ENCODE measurements at places on chromosomes 16 and 17.

GRCh38 chr16:1740781-1741490, 30.4 kb downstream of the NME3 start:
- DNase-seq = no peak

- DNase-seq = no peak
Measured at GRCh38 chr17:69574257-69575197, 160.0 kb downstream of the MAP2K6 start.

- no peak for DNase-seq
Measured at GRCh38 chr17:6524520-6524919, 31.8 kb downstream of the PITPNM3 start.

DNA sequence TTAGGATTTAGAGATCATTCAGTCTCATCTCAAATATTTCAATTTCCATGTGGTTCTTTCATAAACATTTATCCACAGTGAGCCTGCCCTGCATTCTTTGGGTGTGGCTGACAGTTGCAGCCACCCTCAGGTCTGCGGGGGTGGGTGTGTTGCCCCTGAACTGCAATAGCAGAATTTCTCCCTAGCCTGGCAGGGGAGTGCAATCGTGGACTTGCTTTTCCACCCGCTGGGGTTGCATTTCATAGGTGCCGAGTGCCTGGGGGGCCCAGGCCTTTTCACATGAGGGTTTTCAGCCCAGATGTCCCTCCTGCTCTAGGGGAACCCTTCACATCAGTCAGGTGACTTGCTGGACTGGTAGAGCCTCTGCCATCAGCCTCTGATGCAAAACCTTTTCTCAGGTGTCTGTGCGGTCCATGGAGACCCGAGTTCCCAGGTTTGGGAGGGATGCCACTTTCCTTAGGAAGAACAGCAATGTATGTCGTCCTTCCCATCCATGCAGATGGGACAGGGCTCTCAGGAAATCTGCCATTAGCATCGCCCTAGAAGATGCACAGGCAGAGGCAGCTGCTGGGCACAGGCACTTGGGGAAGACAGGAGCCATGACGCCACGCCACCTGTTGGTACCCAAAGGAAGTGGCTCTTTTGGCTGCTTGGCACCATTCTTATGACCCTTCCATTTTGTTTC, 2.4 kb upstream of the USP36 start:
- peak; percentile 77 for DNase-seq

DNA sequence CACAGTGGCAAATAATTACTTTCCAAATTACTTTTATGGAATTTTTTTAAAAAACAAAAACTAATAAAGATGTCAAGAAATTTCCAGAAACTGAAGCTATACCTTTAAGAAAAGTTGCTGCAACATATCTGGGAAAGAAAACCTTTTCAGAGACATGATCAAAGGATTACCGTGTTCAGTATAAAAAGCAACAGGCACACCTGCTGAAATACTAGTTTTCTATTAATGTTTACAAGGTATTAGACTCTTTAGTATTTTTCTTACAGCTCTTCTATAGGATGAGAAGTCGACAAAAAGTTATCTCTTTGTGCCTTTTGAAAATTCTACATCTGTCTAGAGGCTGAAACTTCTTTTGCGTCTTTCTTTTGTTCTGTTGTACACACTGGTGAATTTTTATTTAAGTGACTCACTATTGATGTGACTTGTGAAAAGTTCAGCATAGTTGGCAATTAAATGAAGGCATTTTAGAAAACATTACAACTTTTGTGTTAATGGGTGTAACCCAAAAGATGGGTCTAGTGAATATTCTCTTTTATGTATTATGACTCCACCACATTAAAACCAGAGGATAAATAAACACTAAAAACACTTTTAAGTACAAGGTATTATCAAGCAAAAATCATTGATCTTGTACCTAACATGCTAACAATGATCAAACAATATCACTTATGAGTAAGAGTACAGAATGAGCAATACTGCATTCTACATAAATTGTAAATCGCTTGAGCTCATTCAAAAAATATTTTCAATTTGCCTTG, 23.8 kb downstream of the NACA2 start:
- no peak for DNase-seq

DNA sequence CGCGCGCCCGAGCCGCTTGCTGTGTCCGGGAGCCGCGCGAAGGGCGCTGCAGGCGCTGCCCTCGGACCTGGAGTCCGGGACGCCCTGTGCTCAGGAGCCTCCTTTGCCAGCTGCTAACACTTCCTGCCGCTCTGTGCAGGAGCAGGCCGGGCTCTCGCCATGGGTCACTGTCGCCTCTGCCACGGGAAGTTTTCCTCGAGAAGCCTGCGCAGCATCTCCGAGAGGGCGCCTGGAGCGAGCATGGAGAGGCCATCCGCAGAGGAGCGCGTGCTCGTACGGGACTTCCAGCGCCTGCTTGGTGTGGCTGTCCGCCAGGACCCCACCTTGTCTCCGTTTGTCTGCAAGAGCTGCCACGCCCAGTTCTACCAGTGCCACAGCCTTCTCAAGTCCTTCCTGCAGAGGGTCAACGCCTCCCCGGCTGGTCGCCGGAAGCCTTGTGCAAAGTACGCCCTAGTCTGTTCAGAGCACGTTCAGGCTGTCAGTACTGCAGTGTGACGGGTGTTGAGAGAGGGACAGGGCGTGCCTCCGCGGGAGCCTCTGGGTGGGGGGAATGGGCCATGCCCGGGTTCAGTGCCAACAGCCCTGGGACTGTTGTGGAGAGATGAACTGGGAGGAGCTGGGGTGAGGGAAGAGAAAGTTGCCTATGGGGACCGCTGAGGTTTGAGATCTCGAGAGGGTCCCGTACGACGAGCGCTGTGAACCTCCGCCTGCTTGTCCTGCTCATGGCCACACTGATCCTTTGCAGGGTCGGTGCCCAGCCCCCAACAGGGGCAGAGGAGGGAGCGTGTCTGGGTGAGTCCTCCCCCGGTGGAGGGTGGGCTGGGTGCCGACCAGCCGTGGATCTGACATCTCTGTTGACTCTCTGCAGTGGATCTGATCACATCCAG, 1.3 kb downstream of the ZNF276 start:
- DNase-seq = peak; percentile 87

- DNase-seq = no peak
Measured at GRCh38 chr17:30170415-30170987, 53.9 kb downstream of the NSRP1 start.

DNA sequence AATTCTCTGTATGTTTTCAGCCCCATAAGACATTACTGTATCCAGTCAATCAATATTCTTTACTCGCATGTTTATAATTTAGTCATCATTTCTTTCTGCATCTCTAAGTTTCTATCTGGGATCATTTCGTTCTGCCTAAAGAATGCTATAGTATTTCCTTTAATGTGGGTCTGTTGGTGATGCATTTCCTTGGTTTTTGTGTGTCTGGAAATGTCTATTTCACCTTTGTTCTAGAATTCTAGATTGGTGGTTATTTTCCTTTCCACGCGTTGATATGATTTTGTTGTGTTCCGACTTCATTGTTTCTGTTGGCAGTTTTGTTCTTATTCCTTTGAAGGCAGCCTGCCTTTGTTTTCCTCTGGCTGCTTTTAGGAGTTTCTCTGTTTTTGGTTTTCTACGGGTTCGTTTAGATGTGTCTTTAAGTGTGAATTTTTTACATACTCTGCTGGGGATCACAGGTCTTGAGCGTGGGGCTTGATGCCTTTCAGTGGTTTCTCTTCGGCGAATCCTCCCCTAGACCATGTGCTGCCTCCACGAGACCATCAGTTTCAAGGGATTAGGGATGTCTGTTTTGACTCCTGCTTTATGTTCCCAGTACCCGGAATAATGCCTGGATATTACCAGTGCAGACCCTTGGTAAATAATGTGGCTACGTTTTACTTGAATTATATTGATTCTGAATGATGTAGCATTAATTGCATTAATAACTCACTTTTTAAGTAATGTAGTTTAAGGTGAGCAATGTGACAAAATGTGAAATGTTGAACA, 23.5 kb downstream of the POLR3E start:
- no peak for DNase-seq

DNA sequence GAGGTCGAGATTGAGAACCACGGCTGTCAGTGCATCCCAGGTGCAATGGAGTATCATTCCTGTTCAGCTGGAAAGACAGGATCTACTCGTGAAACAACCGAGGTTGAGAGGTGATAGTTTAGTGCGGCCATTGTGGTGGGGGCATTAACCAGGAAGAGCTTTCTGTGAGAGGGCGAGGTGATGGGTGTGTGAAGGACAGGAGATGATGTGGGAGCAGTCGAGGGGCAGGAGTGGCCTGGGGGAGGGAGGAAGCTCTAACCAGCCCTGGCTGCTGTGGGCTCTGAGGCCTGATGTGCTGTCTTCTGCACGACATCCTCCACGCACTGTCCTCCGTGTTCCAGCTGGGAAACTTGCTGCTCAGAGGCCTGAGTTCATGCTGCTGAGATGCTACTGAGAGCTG, 22.0 kb downstream of the GOSR2 start:
- DNase-seq = no peak

DNA sequence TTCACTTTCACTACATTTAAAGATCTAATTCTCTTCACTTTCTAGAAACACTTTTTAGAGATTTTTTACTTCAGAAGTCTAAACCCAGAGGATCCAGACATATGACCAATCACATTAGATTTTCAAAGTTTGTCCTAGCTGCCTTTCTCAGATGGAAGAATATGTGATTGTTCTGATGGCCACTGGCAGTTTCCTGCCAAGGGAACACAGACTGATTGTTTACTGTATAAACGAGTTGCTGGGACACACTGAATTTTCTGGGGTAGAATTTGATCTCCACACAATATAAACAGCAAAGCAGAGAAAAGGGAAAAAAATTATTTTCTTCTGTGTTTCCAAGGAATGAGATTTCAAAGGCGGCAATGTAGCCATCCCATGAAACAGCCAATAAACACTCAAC, 480.0 kb downstream of the TOX3 start:
- no peak for DNase-seq

DNA sequence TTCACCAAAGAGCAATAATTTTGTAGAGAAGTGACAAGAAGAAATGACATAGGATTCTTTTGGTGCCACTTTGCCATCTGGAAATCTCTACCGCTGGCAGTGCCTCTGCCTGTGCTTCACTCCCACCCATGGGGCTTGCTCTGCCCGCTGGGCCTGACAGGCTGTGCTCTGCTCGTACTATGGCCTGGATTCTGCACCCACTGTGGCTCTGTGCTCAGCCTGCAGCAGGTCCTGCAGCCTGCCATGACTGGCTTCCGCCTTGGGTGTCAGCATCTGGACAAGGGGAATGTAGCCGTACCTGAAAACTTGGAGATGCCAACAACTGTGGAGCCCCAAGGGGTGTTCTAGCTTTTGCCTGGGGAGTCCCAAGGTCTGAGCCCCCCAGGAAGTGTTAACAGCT, 792.3 kb downstream of the CDH8 start:
- DNase-seq = no peak

- peak; percentile 68 for DNase-seq
Measured at GRCh38 chr17:78745407-78746088, 36.5 kb downstream of the CYTH1 start.

DNA sequence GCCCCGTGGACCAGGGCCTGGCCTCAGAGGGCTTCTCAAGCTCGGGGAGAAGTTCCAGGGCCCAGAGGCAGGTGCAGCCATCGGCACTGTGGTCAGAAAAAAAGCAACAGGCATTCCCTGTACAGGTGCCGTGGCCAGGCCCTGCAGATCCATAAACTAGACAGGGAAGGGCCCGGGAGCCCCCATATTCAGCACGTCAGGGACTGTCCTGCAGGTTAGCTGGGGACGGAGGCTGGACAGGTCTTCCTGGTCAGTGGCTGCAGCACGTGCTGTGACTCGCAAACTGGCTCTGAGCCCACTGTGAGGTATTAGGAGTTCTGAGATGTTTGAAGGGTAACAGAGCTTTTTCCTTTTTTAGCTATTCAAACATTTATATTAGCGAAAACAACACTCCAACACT, 15.0 kb upstream of the C16orf95 start:
- DNase-seq = no peak

- DNase-seq = no peak
Measured at GRCh38 chr16:86740906-86741799, 162.8 kb downstream of the FOXL1 start.

- peak; percentile 43 for DNase-seq
Measured at GRCh38 chr17:31310886-31311285, 3.0 kb downstream of the EVI2B start.

GRCh38 chr16:69554495-69554894, 11.3 kb upstream of the NFAT5 start:
- peak; percentile 22 for DNase-seq

DNA sequence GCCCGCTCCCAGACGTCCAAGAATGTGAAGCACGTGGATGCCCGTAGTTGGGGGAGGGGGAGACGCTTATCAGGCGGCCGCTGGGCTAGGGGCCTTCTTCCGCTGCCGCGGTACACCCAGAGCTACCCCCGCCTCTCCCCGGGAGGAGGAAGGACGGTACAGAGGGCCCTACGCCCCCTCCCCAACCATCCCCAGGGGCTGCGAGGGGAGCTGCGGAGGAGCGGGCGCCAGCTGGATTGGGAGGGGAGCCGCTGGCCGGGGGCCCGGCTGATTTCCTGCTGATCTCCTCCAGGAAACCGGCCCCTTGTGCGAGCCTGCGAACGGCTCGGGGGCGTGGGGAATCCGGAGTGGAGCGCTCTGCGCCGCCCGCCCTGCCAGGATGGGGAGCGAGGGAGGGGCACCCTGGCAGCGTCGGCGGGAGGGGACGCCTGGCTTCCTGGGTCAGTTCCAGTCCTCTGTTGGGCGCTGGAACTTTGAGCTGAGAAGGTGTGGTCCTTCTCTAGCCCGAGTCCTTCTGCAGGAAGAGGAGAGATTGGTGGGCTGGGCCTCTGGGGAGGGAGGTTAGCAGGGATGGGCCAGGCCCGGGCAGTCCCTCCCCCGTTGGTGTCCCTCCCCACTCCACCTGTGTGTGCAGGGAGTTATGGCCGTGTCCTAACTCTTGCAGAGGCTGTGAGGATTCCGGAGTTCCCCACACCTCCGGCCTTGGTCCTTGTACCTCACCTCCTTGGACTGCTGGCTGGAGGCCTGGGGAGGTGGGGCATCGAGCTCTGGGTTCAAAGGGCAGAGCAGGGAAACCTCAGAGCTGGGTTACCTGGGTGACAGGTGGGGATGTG, 19.2 kb downstream of the GJD3 start:
- DNase-seq = no peak

DNA sequence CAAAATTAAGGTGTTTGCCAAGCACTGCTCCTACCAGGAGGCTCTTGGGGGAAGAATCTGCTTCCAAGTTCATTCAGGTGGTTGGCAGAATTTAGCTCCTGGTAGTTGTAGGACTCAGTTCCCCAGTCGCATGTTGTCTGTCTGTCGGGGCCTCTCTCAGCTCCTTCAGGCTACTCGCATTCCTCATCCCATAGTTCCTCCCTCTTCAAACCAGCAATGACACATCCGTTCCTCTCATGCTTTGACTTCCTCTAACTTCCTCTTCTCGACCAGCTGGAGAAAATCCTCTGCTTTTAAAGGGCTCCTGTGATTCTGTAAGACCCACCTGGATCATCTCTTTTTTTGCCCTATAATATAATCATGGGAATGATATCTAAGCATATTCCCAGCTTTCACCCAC, 108.1 kb downstream of the PMP22 start:
- DNase-seq = no peak

Measured in activated CD8-positive, alpha-beta T cell treated with anti-CD3 and anti-CD28 coated beads for 36 hours (primary cell).